Activated CD4-positive, alpha-beta T cell treated with anti-CD3 and anti-CD28 coated beads for 36 hours (primary cell): ENCODE measurements at places on chromosomes 16 and 17. TPM values are rescaled to one million over a fixed set of nuclear protein-coding genes. Genes with fewer than 3 reads are reported as not detected.
A peak's percentile ranks its signal among the peaks of the same experiment; 100 is the strongest.

DNA sequence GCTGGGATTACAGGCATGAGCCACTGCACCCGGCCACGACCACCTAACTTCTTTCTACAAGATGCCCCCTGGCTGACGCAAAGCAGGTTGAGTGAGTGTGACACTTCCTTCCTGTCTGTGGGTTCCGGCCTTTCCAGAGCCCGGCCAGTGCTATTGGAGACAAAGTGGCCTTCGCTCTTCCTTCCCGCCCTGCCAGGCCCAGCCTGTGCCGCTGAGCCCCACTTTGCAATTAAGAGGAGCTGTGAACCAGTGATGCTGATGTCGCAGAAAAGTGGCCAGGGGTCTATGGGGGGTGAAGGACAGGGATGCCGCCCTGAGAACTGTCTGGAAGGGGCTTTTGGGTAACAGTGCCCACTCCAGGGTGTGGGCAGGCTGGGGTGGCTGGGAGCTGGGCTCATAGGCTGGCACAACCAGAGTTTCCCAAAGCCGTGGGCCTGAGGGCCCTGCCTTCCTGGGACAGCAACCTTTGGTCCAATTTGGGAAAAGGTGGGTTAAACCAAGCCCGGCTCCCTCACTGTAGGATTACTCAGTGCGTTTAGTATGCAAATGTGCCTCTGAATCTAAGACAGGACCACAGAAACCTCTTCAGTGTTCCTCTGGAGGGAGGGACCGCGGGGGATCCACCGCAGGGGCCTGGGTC lies 174.9 kb downstream of the SEC14L1 start:
- peaks cover 19% of the 10 kb centered on the region for H3K4me1 ChIP-seq
- H3K27ac ChIP-seq, result no peak overlapping the region
- H3K4me3 ChIP-seq, result no peak overlapping the region
- H3K27me3 ChIP-seq, result no peaks in the 10 kb centered on the region
- H3K36me3 ChIP-seq, result no peaks in the 10 kb centered on the region

- no peak for DNase-seq
- H3K36me3 ChIP-seq, result peaks cover 14% of the 10 kb centered on the region
- H3K27ac ChIP-seq, result no peak overlapping the region
- H3K27me3 ChIP-seq, result peaks cover 7% of the 10 kb centered on the region
- peaks cover 20% of the 10 kb centered on the region for H3K4me1 ChIP-seq
These were observed 660 bp upstream of the ATP2A1 start for GRCh38 chr16:28877655-28878000.

Gene KRT20
- total RNA-seq, result not detected

Gene CDK5R1
- total RNA-seq, result 15.3 TPM

- no peak overlapping the region for H3K4me3 ChIP-seq
- peaks cover 6% of the 10 kb centered on the region for H3K27me3 ChIP-seq
- no peaks in the 10 kb centered on the region for H3K36me3 ChIP-seq
- DNase-seq, result no peak
These were observed 47.8 kb upstream of the FOXF1 start for GRCh38 chr16:86462334-86463084.

DNA sequence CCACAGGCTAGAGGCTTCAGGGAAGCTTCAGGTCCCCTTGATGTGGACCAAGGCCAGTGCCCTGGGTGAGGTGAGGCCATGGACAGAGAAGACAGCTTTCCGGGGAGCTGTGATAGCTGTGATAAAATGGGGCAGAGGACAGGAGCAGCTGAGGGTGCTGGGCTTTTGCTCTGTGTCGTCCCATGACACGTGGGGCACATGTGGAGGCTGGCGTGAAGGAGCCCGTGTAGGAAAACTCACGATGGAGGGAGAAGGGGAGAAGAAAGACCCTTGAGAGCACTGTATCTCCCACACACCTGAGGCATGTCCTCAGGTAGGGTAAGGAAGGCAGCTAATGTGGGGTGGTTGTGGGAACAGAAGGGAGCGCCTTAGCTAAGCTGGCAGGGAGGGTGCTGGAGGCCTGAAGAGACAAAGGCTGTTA lies 21.3 kb downstream of the B9D1 start:
- H3K4me3 ChIP-seq, result no peak overlapping the region
- peaks cover 13% of the 10 kb centered on the region for H3K27me3 ChIP-seq
- no peaks in the 10 kb centered on the region for H3K36me3 ChIP-seq
- H3K4me1 ChIP-seq, result no peaks in the 10 kb centered on the region
- no peak overlapping the region for H3K27ac ChIP-seq
- no peak for DNase-seq

- H3K36me3 ChIP-seq, result no peaks in the 10 kb centered on the region
- no peak overlapping the region for H3K4me3 ChIP-seq
- H3K4me1 ChIP-seq, result no peaks in the 10 kb centered on the region
- peaks cover 24% of the 10 kb centered on the region for H3K27me3 ChIP-seq
- no peak for DNase-seq
These were observed 15.4 kb downstream of the RBFOX3 start for GRCh38 chr17:79595471-79595870.

DNA sequence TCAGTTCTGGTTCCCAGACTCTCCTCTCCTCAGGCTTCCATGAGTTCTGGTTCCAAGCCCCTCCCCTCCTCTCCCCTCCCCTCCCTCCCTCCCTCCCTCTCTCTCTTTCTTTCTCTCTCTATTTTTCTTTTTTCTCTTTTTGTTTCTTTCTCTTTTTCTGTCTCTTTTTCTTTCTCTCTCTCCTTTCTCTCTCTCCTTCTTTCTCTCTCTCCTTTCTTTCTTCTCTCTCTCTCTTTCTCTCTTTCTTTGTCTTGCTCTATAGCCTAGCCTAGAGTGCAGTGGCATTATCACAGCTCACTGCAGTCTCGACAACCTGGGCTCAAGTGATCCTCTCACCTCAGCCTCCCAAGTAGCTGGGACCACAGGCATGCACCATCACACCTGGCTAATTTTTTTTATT lies 796 bp upstream of the CES3 start:
- H3K4me3 ChIP-seq, result no peak overlapping the region
- peaks cover 13% of the 10 kb centered on the region for H3K4me1 ChIP-seq
- no peak overlapping the region for H3K27ac ChIP-seq
- H3K27me3 ChIP-seq, result no peaks in the 10 kb centered on the region
- DNase-seq, result no peak
- H3K36me3 ChIP-seq, result no peaks in the 10 kb centered on the region

- peaks cover 6% of the 10 kb centered on the region for H3K4me1 ChIP-seq
- no peak overlapping the region for H3K27ac ChIP-seq
- no peak for DNase-seq
These were observed 21.4 kb downstream of the EMP2 start for GRCh38 chr16:10558746-10559641.

DNA sequence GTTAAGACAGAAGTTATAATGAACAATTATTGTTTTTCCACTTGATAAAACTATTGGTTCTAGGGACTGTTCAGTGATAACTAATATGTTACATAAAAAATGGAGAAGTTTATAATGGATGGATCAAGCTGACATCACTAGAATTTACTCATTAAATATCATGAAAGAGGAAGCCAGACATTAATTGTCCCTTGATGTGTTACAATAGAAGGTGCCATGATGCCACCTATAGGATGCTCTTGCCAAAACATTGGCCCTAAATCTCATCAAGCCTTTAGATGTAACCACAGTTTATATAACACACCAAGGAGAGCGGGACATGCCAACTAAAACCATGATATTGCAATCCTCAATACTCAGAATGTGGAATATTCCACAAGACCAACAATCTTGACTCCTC lies 147.9 kb upstream of the MON1B start:
- H3K27me3 ChIP-seq, result peaks cover 7% of the 10 kb centered on the region
- no peak overlapping the region for H3K4me3 ChIP-seq
- H3K27ac ChIP-seq, result no peak overlapping the region
- DNase-seq, result no peak
- H3K4me1 ChIP-seq, result no peaks in the 10 kb centered on the region

- H3K4me3 ChIP-seq, result no peak overlapping the region
- peaks cover 13% of the 10 kb centered on the region for H3K4me1 ChIP-seq
- no peak for DNase-seq
- no peak overlapping the region for H3K27ac ChIP-seq
These were observed 298.6 kb upstream of the PMFBP1 start for GRCh38 chr16:72470541-72470940.

- no peaks in the 10 kb centered on the region for H3K27me3 ChIP-seq
- no peak overlapping the region for H3K4me3 ChIP-seq
- H3K4me1 ChIP-seq, result peaks cover 8% of the 10 kb centered on the region
- H3K27ac ChIP-seq, result no peak overlapping the region
- no peak for DNase-seq
These were observed 28.9 kb downstream of the COX10 start for GRCh38 chr17:14098246-14098645.

DNA sequence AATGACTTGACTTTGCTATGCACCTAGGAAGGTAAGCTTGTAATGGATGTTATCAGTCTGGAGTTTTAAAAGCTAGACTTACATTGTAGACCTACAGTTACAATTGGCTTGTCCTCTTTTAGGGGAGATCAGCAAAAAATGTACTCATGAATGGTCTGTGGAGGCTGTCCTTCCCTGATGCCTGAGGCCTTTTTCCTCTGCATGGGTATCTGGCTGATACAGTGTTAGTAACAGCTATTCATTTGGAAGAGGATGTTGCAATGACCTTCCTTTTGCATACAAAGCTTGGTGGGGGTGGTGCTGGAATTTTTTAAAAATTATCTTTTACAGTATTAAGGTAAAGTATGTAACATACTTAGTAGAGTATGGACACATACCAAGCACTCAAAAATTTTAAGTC lies 525.5 kb downstream of the KIF2B start:
- no peaks in the 10 kb centered on the region for H3K36me3 ChIP-seq
- H3K4me3 ChIP-seq, result no peak overlapping the region
- no peak for DNase-seq
- H3K27me3 ChIP-seq, result no peaks in the 10 kb centered on the region

- no peaks in the 10 kb centered on the region for H3K27me3 ChIP-seq
- DNase-seq, result peak; percentile 86
- H3K27ac ChIP-seq, result peak within 1 kb of the TSS; percentile 70
These were observed at the start of gene ACSF2 for GRCh38 chr17:50425682-50426471. ACSF2 (plus strand) TSS chr17:50426218; CDS start chr17:50426262, 44 bp downstream.

Gene COPZ2
- 3.6 TPM for total RNA-seq

DNA sequence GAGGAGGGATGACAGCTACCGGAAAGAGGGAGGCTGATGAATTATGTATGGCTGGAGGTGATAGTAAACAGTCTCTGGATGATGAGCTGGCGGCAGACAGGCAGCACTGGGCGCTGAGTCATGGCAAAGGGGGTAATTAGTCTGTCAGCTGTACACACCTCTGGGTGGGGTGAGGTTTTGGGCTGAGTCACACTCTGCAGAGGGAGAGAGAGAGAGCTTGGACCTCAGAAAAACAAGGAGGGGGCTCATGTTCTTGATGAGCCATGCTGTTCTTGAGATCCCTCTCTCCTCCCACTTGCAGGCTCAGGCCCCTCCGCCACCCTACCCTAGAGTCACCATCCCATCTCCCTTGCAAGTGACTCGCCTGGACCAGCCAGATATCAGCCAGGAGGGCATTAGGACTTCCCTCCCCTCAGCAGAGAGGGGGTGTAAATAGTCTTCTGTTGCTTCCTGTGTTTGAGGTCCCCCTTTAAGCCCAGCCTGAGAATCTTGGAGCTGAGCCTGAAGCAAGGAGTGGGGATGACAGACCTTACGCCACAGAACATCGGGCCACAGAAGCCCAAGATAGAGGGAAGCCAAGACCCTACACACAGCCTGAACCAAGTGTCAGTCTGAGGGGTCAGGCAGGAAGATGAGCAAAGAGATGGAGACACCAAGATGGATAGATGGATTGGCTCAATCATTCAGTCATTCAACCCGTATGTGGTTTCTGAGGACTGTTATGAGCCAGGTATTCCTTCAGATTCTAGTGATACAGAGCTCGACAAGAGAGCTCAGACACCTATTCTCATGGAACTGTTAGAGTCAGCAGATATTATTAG lies 383.2 kb upstream of the CCL2 start:
- H3K4me1 ChIP-seq, result no peaks in the 10 kb centered on the region
- H3K27me3 ChIP-seq, result peaks cover 18% of the 10 kb centered on the region
- H3K4me3 ChIP-seq, result no peak overlapping the region
- DNase-seq, result peak; percentile 17
- H3K27ac ChIP-seq, result no peak overlapping the region

- peaks cover 22% of the 10 kb centered on the region for H3K27me3 ChIP-seq
- no peaks in the 10 kb centered on the region for H3K4me1 ChIP-seq
- no peak overlapping the region for H3K4me3 ChIP-seq
- no peaks in the 10 kb centered on the region for H3K36me3 ChIP-seq
- no peak overlapping the region for H3K27ac ChIP-seq
These were observed 494.4 kb downstream of the HS3ST4 start for GRCh38 chr16:26186091-26186615.

Gene ZNF423
- total RNA-seq, result not detected

DNA sequence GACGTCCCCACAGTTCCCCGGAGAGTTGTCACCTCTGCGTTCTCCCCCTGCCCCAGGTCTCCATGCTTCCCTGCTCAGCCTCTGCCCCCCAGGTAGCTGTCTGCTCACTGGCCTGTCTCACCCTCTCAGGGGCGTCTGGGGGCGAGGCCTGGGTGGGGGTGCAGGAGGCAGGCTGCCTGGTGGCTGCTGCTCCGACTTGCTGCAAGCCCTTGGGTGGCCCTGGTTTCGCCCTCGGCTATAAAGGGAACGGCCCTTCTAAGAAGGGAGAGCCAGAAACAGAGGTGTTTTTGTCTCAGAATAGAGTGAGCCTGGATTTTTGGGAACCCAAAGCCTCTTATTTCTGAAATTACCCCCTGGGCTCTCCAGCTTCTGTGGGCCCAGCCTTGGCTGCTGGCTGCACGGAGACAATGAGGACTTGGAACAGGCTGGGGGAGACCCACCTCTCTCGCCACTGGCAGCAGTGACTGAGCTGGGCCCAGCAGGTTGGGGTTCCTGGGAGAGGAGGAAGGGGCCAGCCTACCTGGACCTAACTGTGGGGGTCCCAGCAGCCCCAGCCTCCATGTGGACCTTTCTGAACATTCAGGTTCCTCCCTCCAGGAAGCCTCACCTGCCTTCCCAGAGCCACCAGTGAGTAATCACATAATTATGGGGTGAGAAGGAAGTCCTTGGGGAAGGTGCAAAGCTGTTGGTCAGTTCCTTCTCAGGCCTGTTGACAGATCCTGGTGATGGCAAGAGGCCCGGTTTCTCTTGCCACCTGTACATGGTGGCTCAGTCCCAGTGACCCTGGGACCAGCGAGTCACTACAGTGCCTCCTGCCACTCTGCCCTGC lies 15.5 kb upstream of the SPNS2 start:
- H3K36me3 ChIP-seq, result no peaks in the 10 kb centered on the region
- H3K27ac ChIP-seq, result no peak overlapping the region
- DNase-seq, result no peak

Gene PIMREG
- total RNA-seq, result 10.0 TPM

Gene METTL2A
- total RNA-seq, result 31.8 TPM

- no peak overlapping the region for H3K4me3 ChIP-seq
- DNase-seq, result no peak
- H3K36me3 ChIP-seq, result no peaks in the 10 kb centered on the region
- no peak overlapping the region for H3K27ac ChIP-seq
These were observed 22.8 kb upstream of the WFDC1 start for GRCh38 chr16:84271866-84272265.
